Bronchial epithelial cell (primary cell): ENCODE measurements at places on chromosomes 13 and 19.

DNA sequence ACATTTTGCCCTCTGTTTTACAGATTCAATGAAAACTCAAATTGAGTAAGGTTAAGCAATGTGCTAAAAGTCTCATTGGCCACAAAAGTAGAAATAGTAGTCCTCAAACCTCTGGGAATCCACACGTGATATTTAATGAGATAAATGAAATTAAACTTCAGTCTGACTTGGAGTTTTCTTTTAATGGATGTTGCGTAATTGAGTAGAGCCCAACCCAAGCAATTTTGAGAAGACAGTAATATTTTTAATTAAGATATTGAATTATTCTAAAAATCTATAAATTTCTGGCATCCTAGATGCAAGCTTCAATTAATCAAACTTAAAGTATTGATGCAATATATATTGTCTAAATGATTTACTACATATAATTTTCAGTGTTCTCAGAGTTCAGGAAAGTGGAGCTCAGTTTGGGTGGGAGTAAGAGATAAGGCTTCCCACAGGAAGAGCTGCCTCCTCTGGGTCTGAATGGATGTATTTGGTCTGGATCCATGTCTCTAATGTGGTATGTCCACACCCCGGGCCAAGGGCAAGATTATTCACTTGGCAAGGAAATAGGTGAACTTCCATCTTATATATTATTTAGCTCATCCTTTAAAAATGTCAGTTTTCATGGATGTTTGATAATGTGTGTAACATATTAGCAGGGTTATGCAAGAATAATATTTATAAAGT is 6.9 kb downstream of the MBNL2 start:
- DNase-seq, result no peak

- no peak for DNase-seq
These were observed 6.5 kb upstream of the ZNF726 start for GRCh38 chr19:23908165-23908564.

GRCh38 chr19:39263912-39264305 is 4.3 kb upstream of the IFNL2 start:
- DNase-seq, result no peak

GRCh38 chr19:13825489-13826441 is 30.5 kb downstream of the ZSWIM4 start:
- no peak for DNase-seq

- DNase-seq, result peak; percentile 25
These were observed 181.9 kb downstream of the PCDH9 start for GRCh38 chr13:67048084-67048820.

GRCh38 chr13:63041640-63042414 is 1626.2 kb upstream of the PCDH20 start:
- peak; percentile 13 for DNase-seq

DNA sequence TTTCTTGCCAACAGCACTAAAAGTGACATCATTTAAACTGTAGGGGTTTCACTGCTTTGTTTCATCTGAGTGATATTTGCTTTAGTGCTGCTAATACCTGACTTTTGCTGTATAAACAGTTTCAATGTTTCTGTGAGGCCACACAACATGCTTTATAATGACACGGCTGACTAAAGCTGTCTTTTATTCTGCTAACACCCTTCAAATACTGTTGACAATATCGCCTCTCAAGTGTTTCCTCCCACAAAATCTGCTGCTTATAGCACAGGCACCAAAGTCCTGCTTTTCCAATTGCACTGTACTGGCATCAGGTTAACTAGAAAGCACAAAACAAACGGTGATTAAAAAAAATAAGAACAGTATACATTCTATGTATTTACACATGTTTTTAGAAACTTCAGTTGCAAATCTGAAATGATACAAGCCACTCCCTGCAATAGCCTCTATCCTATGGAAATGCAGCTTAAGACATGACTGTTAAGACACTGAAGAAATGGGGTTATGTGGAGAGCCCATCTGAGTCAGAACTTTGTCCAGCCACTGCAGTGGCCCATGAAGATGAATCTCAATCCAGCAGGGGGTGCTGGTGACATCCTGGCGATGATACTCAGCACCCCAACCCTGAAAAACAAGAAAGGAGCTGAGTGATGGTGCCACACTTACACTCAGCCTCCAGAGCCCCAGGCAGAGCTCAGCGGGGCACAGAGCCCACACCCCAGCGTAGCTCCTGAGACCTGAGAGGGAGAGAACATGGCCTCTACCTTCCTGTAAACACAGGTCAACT is 29.4 kb downstream of the RFXAP start:
- DNase-seq, result no peak

DNA sequence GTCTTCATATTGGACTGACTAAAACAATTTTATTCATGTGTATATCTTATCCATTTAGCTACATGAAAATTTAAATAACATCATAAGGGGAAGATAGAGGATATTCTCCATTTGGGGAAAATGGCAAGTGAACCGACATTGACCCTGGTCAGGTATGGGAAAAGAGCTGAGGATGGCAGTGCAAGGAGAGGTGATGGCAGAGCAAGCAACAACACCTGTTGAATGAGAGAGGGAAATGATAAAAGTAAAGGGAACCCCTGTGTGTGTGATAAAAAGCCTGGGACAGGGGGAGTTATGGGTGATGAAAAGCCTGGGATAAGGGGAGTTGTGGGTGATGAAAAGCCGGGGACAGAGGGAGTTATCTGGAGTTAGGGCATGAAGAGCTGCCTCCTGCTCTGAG is 4.0 kb downstream of the CLC start:
- no peak for DNase-seq

DNA sequence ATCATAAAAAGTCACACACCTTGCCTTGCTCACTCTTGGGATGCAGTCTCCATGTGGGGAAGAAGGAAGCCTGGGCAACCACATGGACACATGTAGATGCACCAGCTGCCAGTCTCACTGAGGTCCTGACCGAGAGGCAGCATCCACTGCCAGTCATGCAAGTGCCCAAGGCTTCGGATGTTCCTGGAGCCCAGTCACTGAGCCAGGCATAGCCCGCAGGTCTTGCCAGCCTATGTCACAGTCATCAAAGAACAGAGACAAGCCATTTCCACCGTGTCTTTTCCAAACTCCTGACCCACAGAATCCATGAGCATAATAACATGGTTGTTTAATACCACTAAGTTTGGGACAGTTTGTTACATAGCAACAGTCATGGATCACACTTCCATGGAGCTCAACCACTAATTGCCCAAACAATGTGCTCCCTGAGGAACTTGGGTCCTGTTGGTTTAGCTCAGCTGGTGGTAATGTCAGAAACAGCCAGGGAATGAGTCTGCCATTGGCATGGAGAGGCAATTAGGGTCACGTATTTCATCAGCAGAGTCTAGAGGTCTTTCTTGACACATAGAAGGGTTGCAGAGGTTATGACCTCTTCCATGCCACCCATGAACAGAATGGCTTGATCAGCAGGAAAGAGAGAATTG is 21.5 kb downstream of the STARD13 start:
- DNase-seq, result no peak

DNA sequence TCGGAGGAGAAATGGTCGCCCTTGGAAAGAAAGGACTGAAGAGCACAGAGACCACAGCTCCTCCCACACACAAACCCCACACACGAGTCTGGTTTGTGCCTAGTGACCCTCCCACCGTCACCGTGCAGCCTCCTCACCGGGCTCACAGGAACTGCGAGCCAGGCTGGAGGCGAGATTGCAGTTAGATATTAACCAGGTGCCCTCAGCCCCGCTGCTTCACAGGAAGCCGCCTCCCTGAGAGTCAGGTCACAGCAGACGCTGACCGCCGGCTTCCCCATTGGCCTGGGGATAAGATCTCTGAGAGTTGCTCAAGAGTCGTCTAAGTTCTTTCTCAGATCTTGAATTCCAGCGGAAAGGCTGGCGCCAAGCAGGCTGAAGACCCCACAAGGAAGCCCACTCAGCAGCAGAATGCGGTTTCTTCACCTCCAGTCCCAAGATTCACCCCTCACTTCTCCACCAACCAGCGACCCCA is 870 bp downstream of the ZNF44 start:
- DNase-seq, result peak; percentile 58

GRCh38 chr19:33402421-33403220 is 29.1 kb downstream of the CEBPG start:
- DNase-seq, result no peak

- peak; percentile 91 for DNase-seq
These were observed 16.8 kb upstream of the TM9SF2 start for GRCh38 chr13:99484473-99484872.

DNA sequence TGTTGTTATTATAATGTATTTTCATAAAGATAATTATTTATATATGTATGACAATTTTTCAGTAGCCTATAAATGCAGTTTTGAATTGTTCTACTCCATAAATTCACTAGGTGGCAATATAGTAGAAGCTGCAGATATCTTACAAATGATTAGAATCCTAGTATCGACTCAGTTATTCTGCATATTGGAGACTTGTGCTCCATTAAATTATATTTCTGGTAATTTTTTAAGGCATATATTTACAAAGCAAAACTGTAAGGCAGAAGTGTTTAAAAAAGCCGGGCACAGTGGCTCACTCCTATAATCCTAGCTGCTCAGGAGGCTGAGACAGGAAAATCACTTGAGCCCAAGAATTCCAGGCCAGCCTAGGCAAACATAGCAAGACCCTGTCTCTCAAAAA is 58.7 kb downstream of the DPY19L3 start:
- DNase-seq, result peak; percentile 32

DNA sequence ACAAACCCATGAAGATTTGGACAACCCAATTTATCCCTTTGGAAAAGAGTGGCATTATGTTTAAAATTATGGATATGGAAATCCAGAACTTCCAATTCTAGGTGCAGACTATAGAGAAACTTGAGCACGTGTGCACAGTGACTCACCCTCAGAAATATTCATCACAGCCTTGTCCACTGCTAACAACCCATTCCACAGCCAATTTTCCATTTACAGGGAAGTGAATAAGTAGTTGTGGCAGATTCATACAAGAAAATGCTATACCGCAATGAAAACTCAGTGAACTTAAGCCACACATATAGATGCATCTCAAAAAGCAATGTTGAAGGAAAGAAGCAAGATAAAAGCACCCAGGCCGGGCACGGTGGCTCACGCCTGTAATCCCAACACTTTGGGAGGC is 133.3 kb downstream of the USP12 start:
- peak; percentile 82 for DNase-seq

GRCh38 chr13:23963184-23963931 is 66.1 kb upstream of the C1QTNF9B start:
- no peak for DNase-seq

DNA sequence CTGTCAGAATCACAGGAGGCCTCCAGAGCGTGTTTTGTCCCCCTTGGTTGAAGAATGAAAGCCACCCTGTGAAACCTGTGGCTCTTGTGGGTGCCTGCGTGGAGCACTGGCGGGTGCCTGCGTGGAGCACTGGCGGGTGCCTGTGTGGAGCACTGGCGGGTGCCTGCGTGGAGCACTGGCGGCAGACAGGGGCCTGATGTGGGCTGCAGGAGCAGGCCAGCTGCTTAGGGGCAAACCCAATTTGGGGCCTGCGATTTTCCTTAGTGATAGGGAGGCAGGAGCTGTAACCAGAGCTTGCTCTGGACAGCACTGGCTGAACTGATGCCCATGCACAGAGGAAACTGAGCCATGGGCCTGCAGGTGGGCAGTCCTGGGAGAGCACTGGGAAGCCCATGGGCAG is 24.3 kb downstream of the ARHGEF7 start:
- DNase-seq, result no peak

GRCh38 chr19:37551129-37551993 is 43.2 kb downstream of the ZNF571 start:
- DNase-seq, result peak; percentile 40

DNA sequence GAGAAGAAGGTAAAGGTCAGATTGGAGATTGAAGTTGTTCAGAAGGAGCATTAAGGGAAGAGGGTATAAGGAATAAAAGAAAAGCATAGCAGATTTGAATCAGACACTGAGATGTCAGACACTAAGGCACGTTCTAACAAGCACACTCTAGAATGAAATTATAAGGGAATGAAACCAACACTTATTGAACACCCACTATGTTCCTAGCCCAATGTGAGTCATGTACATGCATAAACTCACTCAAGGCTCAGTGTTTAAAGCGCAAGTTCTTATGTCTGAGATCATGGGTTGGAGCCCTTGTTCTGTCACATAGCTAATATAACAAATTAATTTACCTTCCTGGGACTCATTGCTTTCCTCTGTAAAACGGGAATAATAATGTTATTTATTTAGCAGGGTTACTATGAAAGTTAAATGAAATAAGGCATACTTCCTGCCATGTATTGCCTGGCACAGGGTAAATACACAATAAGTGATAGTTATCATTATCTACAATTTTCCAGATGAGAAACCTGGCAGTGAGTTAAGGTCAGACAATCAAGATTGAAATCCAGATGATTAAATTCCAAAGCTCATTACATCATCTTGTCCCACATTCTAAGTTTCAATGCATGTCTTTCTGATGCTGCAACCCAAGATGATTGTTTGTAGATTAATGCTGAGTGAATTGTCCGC is 68.3 kb upstream of the DACH1 start:
- DNase-seq, result peak; percentile 79

- DNase-seq, result no peak
These were observed 19.1 kb downstream of the SYDE1 start for GRCh38 chr19:15126131-15126910.

DNA sequence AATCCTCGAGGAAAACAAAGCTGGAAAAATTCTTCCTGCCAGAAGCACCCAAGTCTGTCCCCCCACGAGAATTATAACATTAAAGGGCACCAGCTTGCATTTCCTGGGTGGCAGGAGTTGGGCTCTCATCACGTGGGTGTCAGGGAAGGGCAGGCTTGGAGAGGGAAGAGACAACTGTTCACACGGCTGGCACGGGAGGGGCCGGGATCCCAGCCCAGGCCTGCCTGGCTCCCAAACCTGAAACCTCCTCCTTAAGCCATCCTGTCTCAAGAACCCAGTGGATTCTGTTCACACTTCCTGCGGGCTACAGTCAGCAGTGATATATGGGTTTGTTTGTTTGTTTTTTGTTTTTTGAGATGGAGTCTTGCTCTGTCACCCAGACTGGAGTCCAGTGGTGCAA is 12.2 kb downstream of the GRIK5 start:
- DNase-seq, result no peak

GRCh38 chr19:18321734-18322102 is 1.2 kb downstream of the LSM4 start:
- no peak for DNase-seq

- no peak for DNase-seq
These were observed 9.3 kb upstream of the GTF3A start for GRCh38 chr13:27415116-27415515.

DNA sequence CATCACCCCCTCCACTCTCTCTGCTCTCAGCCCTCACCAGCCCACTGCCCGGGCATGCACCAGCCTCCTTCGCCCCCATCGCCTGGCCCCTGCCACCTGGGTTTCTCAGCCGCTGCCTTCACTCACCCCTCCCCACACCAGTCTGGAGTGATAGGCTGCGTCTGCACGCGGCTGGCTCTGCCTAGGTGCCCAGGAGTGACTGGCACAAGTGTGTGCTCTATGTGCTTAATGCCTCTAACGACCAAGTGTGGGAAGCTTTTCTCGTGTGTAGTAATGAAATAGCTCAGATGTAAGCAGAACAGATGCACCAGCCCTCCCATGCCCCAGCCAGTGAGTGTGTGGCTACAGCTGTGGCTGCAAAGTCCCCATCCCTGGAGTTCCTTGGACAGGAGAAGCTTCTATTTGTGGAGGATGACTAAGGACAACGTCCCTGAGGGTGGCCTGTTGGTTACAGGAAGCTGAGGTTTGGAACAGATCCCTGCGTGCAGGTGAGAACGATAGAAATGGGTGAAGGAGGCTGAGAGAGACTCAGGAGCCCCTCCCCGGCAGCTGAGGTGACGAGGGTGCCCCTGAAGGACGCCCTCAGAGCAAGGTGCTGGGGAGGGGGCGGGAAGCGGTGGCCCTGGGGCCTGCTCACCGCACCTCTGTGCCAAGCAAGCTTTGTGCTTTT is 35.6 kb downstream of the ATP11A start:
- DNase-seq, result peak; percentile 50
